GM23338 (cell line): ENCODE measurements at places on chromosomes 1 and 21. TPM values are rescaled to one million over a fixed set of nuclear protein-coding genes. Genes with fewer than 3 reads are reported as not detected.

DNA sequence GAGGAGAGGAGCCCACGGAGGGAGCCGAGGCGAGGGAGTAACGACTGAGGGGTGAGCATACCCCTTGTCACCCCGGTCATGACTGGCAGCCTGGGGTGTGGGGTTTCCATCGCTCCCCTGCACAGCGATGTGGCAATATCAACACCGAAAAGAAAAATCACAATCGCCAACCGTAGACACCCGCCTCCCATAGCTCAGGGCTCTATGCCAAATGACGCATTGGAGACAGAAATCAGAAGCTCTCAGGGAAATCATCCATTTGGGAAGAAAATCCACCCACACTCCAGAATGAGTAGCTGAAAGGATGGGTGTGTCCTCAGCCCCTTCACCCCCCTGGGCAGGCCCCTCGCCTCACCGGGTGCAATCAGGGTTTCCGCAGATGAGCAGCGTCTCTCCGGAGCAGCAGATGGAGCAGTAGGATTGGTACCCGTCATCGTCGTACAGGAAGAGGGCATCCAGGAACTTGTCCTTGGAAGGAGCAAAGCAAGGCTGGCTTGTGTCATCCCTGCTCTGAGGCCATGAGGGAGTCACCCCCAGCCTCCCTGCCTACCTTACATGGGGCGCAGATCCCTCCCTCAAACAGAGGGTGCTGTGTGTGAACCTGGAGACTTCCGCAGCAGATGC is 2.5 kb downstream of the DNMT3L start:
- DNase-seq, result no peak

- DNase-seq, result no peak
Measured at GRCh38 chr1:197360068-197360467, 92.0 kb downstream of the CRB1 start.

DNA sequence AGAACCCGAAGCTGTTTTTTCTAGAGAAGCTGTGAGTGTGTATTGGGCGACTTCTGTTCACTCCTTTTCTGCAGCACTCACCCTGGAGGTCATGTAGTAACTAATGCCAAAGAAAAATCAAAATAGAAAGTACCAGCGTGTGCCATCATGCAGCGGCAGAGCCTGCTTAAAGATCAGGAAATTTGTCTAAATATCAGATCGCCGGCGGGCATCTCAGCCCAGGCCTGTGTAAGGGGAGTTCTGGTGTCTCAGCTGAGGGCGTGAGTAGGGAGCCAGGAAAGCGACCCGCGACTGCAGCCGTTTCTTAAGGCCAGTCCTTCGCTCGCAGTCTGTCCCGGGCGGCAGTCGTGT is 768 bp downstream of the EDARADD start:
- DNase-seq, result peak; percentile 65

GRCh38 chr1:181759481-181759880 is 276.2 kb downstream of the CACNA1E start:
- no peak for DNase-seq

GRCh38 chr1:150093805-150094204 is 26.2 kb downstream of the VPS45 start:
- DNase-seq, result no peak

DNA sequence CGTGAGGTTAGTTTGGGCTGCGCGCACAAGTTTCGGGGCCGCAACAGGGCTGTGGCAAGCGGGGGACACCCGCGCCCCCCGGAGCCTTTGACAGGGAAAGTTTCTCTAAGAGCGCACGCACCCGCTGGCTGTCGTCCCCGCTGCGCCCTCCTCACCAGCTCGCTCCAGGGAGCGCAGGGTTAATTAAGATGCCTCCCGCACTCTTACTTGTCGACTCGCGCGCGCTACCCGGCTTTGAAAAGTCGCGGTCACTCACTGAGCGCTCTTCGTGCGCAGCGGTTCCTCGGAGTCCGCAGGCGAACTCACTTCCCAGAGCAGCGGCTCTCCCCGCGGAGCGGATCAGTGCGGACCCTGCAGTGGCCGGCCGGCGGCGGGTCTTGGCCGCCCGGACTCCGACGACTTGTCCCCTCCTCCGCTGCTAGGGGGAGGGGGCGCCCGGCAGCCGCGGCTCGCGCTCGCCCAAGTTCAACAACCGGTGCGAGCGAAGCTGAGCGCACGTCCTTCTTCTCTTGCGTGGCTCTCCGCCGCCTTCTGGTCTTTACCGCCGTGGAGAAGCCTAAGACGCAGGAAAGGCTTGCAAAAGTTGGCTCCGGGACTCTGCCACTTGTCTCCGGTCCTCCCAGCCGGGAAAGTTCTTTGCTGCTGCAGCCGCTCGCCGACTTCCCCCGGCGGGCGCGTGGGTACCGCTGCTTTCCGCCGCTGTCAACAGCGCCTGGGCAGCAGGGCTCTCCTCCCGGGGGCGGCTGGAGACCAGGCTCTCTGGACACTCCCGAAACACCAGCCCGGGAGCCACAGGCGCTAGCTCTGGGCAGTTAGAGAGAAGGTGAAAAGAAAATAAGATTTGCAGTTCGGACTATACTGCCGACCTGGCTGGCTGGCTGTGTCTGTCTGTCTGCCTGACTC is 506 bp downstream of the JUN start:
- DNase-seq, result peak; percentile 54

DNA sequence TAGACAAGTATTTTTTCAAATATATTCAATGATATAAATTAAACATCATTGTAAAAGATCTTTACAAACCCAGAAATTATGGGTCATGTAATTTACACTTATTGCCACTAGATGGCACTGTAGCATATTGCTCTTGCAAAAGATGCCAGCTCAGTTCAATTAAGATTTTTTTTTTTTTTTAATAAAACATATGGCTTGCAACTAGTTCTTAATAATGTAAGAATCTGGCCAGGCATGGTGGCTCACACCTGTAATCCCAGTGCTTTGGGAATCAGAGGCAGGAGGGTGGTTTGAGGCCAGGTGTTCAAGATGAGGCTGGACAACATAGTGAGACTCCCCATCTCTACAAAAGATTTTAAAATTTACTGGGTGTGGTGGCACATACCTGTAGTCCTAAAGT is 49.4 kb upstream of the DESI2 start:
- DNase-seq, result peak; percentile 56

DNA sequence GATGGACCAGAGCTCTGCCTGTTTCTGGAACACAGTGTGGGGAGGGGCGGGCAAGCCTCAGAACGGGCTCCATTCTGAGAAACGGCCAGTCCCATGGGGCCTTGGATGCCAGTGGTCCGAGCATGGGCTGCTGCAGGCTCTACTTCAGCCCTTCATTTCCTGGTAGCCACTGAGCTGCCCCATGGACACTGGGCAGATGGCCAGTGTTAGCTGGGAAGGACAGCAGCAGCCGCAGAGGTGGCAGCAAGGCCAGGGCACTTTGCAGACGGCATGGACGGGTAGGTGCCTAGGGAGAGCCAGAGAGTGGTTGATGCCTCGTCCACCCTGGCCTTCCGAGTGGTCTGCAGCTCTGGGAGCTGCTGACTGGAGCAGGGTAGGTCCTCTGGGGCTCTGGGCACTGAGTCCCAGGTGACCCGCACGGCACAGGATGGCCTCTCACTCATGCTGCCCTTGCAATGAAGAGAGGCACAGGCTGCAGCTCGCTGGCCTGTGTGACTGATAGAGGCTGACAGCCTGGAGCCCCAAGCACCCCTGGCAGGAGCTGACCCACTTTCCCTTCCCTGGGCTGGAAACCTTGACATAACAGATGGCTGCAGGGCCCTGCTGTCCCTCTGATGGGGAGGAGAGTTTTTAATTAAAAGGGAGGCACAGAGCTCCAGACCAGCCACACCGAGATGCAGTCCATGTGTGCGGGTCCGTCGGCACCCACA is 87.7 kb upstream of the COL6A1 start:
- DNase-seq, result no peak

DNA sequence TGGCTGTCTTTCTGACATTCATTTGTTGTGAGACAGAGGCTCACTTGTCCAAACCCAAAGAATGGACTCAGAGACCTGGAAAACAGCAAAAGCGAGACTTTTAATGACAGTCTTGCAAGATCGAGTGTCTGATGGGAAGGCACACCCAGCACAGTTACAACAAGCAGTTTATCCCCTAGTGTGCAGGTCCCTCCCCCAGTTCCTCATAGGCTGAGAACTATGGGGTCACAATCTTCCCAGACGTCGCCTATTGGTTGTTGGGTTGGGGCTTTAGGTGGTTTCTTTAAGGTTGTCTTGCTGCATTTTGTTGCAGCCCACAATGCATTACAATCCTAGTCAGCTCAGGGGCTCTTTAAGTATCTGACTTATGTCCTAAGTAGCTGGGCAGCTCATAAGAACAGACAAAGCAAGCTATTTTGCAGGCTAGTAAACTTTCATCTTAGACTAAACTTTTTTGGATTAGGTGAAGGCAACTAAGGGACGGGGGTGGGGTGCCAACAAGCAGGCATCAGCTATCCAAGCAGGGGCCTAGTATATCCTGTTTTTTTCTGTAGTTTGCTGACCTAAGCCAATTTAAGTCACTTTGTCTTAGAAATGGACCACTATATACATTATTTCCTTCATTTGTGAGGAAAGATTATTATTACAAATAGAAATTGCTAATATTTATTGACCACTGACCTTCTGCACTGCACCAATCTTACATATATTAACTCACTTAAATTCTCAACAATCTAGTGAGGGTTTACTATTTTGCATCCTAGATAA is 151.8 kb downstream of the SETD4 start:
- peak; percentile 8 for DNase-seq

The NES gene
- total RNA-seq, result 85.3 and 95.9 TPM in 2 replicates

The RORC gene
- total RNA-seq, result 0.97 and 1.6 TPM in 2 replicates

The NFIA gene
- total RNA-seq, result 0.97 and 2.5 TPM in 2 replicates

DNA sequence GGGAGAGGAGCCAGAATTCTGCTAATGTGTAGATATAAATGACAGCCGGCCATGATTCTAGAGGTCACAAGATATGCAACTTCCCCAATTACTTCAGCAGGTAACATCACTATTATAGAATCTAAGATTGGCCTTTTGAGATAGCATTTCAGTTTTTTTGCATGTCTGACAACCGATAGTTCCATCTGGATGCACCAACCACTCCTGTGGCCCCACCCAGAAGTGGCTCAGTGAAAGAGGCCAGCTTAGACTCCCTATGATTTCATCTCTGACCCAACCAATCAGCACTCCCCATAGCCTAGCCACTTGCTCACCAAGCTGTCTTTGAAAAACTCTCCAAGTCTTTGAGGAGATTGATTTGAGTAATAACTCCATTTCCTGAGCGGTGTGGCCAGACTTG is 30.3 kb upstream of the NUF2 start:
- DNase-seq, result no peak

GRCh38 chr21:45004059-45004422 is 64.2 kb downstream of the SLX9 start:
- no peak for DNase-seq

GRCh38 chr1:234871710-234872271 is 256.8 kb downstream of the TOMM20 start:
- no peak for DNase-seq

GRCh38 chr1:59776960-59777852 is 37.5 kb upstream of the HOOK1 start:
- DNase-seq, result peak; percentile 36

- DNase-seq, result peak; percentile 98
Measured at GRCh38 chr1:16888860-16889816, 6.6 kb upstream of the RNU1-2 start.

DNA sequence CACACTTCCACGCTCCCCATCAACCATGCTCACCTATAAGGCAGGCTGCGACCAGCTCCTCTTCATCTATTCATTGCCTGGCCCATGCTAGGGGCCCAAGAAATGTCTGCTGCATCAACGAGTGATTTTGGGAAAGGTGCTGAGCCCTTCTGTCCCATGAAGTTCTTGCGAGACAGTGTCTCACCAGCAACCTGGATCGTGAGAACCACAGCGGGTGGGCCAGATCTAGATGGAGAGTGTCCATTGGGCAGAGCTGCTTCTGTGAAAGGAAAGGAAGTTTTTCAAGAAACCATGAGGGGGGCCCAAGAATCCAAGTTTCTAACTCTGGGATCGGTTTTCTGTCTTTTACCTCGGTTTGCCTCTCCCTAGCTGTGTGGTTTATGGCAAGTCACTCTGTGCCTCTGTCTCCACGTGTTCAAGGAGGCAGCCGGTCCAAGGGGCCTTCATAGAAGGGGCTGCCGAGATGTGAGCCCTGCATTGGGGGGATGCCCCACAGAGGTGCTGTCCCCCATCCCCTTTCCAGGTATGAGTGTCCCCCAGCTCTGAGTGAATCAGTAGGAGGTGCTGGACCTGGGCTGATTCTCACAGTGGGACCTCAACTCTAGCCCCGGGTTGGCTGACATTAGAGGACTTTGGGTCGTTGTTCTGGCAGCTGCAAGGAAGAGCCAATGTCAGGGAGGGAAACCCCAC is 8.3 kb upstream of the PADI1 start:
- no peak for DNase-seq

DNA sequence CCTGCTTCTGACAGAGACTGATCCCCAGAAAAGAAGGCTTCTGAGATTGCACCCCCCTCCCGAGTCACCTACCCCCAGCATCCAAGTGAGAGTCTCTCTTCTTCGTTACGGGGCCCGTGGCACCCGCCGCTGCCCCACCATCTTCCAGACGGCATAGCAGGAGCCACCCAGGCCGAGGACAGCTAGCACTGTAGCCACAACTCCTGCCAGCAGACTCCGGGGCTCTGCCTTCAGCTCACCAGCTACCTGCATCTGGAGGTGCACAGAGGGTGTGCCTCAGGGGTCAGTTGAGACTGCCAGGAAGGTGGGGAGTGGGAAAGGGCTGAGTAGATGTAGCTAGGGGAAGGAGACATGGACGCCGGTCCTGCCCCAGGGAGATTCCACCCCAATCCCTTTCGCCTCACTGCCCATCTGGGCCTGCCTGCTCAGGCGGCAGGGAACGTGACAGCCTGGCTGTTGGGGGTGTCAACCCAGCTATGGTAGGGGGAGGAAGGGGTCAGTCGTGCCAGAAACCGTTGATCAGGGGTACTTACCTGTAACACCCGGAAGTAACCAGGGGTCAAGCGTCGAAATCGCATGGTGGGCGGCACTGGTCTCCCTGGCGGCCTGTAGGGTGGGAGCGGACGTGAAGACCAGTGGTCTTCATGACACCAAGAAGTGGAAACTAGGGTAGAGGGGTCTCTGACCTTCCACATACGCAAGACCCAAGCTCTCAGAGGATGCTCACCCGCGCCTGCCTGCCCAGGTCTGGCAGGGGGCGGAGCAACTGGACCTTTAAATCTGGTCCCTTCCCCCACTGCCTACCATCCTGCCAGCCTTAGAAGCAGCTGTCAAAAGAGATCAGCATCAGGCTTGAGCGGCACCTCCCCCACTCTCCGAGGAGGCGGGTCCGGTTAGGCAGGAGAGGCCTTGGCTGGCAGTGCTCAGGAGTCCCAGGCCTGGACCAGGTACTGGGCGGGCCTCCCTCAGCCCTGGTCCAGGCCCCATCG is at the start of gene ZNF593OS:
Gene ZNF593OS (minus strand): TSS at position 749 of the 989 bp plus-strand sequence. CDS start 171 bp downstream, at position 578.
- DNase-seq, result no peak

The ERVH48-1 gene
- total RNA-seq, result 37.0 and 44.2 TPM in 2 replicates

DNA sequence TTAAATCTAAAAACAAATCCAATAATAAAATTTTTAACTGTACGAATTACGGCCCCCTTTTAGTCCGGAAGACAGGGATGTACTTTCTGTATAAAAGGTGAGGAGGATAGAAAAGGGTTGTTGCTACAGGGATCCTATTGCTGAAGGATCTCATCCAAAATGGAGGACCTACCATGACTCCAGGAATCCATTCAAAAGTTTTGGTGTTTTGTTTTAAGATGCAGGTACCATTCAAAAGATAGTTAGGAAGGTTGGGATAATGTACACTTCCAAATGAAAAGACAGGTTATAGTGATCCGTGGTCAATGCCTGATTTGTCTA is 1.3 kb upstream of the ENAH start:
- peak; percentile 29 for DNase-seq

- DNase-seq, result no peak
Measured at GRCh38 chr1:171984262-171984661, 143.0 kb downstream of the DNM3 start.

GRCh38 chr1:216846339-216846738 is 123.1 kb upstream of the ESRRG start:
- DNase-seq, result no peak

GRCh38 chr1:209455145-209455544 is 128.4 kb upstream of the CAMK1G start:
- DNase-seq, result no peak
